Trophoblast cell (in vitro differentiated cells and primary cell): ENCODE measurements at places on chromosomes 11 and 22.
A peak's percentile ranks its signal among the peaks of the same experiment; 100 is the strongest.

DNA sequence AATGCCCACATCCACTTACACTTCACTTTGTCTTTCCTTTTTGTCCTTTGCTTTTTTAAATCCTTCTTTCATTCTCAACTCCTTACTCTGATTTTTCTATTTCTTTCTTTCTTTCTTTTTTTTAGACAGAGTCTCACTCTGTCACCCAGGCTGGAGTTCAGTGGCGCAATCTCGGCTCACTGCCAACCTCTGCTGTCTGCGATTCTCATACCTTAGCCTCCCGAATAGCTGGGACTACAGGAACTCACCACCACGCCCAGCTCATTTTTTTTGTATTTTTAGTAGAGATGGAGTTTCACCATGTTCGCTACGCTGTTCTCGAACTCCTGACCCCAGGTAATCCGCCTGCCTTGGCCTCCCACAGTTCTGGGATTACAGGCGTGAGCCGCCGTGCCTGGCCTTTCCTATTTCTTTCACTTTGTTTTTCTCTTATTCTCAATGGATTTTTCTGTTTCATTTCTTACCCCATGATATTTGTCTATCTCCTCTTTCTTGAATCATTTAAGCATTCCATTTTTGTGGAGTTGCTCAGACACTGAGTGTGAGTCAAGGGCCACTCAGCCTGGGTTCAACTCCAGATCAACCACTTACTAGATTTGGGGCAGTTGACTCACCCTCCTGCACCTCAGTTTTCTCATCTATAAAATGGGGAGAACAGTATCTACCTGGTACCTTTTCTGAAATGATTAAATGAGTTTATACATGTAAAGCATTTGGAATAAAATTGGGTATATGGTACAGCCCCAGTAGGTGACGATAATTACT lies 7.6 kb downstream of the KCNJ5 start:
- no peak overlapping the region for H3K27ac ChIP-seq
- no peak overlapping the region for H3K4me3 ChIP-seq
- H3K27me3 ChIP-seq, result peaks cover 27% of the 10 kb centered on the region

DNA sequence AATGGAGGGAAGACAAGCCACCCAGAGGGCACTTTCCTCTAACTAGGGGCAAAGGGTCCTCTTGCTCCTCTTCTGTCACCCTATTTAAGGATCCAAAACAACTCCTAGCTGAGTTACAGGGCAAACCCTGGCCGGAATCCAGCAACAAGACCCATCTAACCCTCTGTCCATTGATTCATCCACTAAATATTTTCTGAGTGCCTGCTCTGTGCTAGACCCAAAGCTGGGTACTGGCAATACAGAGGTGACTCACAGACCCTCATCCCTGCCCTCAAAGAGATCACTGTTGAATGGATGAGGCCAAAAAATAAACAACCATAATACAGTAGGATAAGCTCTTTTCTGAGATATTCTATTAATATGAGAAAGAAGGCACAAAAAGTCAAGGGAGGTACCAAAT lies 4.3 kb upstream of the GALNT18 start:
- H3K27ac ChIP-seq, result no peak overlapping the region
- DNase-seq, result no peak
- no peaks in the 10 kb centered on the region for H3K36me3 ChIP-seq
- H3K27me3 ChIP-seq, result peaks cover 4% of the 10 kb centered on the region
- H3K4me1 ChIP-seq, result peaks cover 7% of the 10 kb centered on the region

- no peaks in the 10 kb centered on the region for H3K36me3 ChIP-seq
- no peak for DNase-seq
- H3K27ac ChIP-seq, result no peak overlapping the region
- no peak overlapping the region for H3K4me3 ChIP-seq
These were observed 816.9 kb upstream of the CCDC90B start for GRCh38 chr11:84103096-84103495.

DNA sequence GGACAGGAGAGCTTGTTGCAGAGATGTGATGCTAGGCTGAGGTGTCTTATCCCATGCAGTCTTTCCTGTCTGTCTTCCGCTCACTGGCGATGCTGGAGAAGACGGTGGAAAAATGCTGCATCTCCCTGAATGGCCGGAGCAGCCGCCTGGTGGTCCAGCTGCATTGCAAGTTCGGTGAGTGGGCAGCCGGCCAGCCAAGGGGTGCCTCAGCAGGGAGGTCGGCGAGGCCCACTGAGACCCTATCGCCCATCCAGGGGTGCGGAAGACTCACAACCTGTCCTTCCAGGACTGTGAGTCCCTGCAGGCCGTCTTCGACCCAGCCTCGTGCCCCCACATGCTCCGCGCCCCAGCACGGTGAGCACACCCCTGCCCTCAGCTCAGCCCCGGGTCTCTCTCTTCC lies 1.7 kb downstream of the RAD9A start:
- no peak overlapping the region for H3K4me3 ChIP-seq
- DNase-seq, result no peak
- no peaks in the 10 kb centered on the region for H3K27me3 ChIP-seq
- no peak overlapping the region for H3K27ac ChIP-seq
- peaks cover 6% of the 10 kb centered on the region for H3K4me1 ChIP-seq

DNA sequence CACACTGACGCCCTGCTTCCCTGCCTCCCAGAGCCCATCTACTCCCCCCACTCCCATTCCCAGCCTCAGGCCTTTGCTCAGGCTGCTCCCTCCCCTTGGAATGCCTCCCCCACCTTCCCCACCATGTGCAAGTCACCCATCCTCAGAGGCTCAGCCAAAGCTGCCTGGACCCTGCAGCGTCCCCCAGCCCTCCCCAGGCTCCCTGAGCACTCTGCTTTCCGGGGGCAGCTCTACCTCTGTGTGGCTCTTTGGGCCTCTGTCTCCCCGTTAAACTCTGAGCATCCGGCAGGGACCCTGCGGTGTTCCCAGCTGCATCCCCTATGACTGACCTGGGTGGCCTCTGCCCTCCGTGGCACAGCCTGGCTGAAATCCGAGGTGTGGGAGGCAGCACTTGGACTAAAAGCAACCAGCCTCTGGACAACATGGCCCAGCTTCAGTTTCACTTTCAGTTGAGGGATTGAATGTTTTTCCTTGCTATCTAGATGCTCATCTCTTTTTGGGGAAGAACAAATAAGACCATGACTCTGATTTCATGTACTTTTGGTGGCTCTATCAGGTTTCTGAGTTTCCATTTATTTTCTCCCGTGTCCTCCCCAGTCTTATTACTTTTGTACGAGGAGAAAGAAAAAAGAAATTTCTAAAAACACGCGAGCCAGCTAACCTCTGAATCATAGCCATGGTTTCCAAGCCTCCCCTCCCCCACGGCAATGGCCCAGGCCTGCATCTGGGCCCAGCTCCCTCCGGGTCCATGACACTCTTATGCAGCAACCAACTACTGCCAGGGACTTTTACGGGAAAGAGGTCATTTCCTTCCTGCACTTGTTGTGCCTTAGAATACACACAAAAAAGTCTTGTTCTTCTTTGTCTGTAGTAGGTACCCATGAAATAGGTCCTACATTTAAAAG lies 3.8 kb downstream of the APOL3 start:
- H3K36me3 ChIP-seq, result no peaks in the 10 kb centered on the region
- H3K27ac ChIP-seq, result no peak overlapping the region
- no peak overlapping the region for H3K4me3 ChIP-seq
- peak; percentile 89 for DNase-seq
- no peaks in the 10 kb centered on the region for H3K27me3 ChIP-seq

DNA sequence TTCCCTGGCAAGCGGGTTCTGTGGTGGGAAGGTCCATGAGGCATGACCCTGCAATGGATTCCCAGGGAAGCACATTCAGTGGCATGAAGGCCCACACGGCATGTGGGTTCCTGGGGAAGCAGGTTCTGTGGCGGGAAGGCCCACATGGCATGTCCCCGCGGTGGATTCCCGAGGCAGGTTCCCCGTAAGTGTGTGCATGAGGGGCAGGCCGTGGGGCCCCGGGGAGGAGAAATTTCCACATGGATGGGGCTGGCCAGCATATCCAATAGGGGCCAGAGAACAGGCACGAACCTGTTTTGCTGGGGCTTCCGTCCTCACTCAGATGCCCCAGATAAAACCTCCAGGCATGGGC lies 83.7 kb downstream of the PHF21B start:
- H3K4me1 ChIP-seq, result peaks cover 22% of the 10 kb centered on the region
- DNase-seq, result peak; percentile 20
- no peaks in the 10 kb centered on the region for H3K36me3 ChIP-seq
- H3K4me3 ChIP-seq, result no peak overlapping the region

GRCh38 chr22:18121506-18121905 lies 10.9 kb downstream of the TUBA8 start:
- no peaks in the 10 kb centered on the region for H3K36me3 ChIP-seq
- no peaks in the 10 kb centered on the region for H3K27me3 ChIP-seq
- H3K4me1 ChIP-seq, result no peaks in the 10 kb centered on the region
- no peak overlapping the region for H3K4me3 ChIP-seq
- no peak for DNase-seq
